Mucosa of descending colon (tissue), 3 donors: ENCODE measurements at places on chromosomes 5 and 9.

DNA sequence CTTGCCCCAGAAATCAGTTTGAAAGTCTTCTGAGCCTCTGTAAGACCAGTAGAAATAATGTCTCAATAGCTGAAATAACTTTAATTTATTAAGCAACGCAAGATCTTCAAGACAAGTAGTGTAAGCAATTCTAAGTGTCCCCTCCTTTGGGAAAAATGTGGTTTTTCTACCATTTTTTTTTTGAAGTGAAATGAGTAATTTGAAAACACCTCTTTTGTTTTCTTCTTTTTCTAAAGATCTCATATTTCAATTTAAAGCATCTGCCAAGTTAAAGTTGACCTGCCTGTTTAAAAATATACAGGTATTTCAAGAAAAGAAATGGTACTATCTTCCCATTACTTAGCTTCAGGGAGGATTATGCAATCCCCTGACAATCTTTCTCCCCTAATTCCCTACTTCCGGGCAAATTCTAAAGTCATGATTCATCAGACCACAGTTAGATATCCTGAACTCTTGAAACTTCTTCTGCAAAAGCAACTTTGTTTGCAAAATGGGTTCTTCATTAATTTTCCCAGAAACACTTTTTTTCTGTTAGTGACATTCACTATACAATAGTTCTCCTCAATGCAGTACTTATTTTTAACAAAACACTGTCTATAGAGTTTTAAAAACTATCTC is 7.8 kb upstream of the ANXA1 start:
- no peak for DNase-seq

GRCh38 chr5:34717426-34718327 is 61.5 kb downstream of the RAI14 start:
- DNase-seq = no peak

GRCh38 chr5:10525124-10525495 is 38.8 kb upstream of the ANKRD33B start:
- DNase-seq = no peak

DNA sequence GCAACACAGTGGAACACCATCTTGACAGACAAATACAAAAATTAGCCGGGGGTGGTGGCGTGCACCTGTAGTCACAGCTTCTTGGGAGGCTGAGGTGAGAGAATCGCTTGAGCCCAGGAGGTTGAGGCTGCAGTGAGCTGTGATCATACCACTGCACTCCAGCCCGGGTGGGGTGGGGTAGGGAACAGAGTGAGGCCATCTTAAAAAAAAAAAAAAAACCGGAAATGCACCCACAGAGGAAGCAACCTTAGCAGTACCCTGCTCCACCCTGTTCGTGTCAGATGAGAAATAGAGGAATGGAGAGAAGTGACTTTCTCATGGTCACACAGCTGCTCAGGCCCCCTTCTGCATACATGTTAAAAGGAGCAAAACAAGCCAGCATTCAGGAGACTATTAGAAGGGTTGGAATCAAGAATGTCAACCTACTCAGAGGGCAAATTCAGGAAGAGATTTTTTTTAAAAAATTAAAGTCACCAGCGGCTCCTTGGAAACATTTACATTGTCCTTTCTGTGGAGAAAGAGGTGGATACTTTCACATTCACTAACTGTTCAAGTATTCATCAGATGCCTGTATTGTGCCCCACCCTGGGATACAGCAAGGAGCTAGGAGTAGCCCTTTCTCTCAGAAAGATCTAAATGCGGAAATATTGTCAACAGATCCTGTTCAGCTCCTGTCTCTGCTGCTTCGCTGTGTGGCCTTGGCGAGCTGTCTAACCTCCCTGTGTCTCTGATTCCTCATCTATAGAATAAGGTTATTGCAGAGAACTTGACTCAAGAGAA is 41.0 kb downstream of the CYFIP2 start:
- DNase-seq = no peak

GRCh38 chr5:36934740-36935356 is 58.3 kb downstream of the NIPBL start:
- DNase-seq = no peak

GRCh38 chr9:68739621-68740174 is 34.7 kb downstream of the PIP5K1B start:
- DNase-seq = peak; percentile 48

- DNase-seq = no peak
These were observed 2.8 kb downstream of the CDH10 start for GRCh38 chr5:24642022-24642421.

- no peak for DNase-seq
These were observed 649 bp upstream of the GLE1 start for GRCh38 chr9:128503870-128504269.

GRCh38 chr9:91533382-91533781 is 109.8 kb upstream of the NFIL3 start:
- no peak for DNase-seq

GRCh38 chr9:18006591-18006990 is 427.7 kb downstream of the SH3GL2 start:
- no peak for DNase-seq

DNA sequence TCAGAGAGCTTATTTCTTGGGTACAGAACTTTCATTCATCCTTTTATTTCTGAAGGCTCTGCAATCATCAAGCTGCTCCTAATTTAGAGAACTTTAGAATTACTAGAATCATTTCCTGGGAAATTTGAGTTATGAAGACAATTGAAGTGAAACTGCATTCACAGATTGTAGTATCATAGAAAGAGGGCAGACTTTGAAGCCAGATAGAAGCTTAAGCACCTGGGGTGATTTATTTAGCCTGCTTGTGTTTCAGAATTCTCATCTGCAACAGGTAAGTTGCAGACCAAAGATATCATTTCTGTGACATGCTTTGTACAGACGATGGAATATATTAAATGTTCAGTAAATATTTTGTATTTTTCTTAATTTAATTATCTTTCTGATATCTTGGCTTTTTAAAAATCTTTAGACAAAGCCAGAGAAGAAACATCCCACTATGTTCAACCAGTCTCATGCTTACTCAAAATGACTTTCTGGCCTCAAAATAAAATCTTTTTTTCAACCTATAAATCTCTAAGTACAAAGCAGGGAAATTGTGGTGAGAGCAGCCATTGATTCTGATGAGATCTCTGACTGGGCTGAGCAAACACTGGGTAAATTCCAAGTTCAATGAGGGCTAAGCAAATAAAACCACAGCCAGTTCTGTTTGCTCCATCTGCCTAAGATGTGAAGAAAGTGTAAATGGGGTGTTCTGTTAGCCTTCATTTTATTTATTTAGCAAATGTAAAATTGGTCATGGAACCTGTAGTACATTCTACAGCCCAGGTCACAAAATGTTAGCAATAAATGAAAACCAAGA is 264.7 kb upstream of the CCNG1 start:
- DNase-seq = no peak

- DNase-seq = no peak
These were observed 17.7 kb upstream of the ANGPTL2 start for GRCh38 chr9:127140181-127140580.

DNA sequence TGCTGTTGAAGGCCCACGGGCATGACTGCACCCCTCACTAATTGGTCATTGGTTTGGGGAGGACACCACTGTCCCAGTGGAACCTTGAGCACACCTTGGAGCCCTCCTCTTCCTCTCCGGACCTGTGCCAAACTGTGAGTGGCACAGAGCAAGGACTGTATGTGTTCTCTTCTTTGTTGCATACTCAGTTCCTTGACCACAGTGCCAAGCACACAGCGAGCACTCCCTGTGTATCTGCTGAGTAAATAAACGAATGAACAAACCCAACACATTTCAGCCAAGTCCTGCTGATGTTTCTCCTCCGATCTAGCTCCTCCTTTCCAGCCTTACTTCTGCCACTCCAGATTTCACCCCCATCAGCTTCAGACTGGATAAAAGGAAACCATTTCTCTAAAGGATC is 2.7 kb upstream of the TRIM52 start:
- DNase-seq = no peak

DNA sequence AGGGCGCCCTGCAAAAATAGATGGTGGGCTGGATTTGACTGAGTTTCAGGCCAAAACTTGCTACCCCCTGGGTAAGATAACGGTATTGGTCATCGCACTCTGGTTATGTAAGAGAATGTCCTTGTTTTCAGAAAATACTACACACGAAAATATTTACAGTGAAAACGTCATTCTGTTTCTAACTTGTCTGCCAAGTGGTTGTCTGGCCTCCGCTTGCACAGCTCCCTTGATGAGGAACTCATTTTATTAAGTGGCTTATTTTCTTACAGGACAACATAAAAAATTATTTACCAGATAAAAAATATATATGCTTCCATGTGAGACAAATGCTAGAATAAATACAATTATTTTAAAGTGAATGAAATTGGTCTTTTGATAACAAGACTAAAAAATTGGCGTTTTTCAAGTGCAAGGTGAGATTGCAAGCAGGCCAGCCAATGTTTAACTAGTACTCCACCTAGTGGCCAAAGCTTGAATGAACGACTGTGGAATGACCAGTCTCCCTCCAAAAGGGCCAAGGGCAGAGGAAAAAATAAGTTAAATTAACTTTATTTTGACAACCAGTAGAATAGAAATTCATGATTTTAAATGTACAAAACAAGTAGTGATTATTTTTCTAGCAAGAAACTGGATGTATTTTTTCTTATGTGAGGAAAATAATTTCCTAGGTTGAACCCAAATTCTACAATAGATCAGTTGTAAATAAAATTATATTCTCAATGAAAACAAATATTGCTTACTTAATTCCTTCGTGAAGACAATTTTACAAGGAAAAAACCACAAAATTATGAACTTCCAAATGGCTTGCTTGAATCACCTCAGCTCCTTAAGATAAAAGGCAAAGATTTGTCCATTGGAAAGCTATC is 93.2 kb downstream of the ZFAND5 start:
- no peak for DNase-seq

DNA sequence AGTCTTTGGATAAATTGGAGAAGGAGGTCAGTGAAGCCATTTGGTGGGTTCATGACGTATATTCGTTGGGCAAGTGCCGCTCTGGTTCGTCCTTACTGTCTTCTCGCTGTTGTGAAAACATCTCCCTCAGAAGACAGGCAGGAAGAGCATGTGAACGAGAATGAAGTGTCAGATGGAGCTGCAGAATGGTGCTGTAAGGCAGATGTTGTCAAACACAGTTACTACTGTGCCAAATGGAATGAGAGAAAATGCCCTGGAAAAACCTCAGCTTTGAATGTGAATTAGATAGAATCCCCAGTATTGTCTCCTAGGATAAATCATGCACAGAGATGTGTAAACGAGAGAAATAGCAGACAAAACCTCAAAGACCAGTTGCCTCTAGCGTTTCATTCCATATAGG is 121.5 kb downstream of the CAMK4 start:
- no peak for DNase-seq

- no peak for DNase-seq
These were observed 58.6 kb downstream of the ADAMTS12 start for GRCh38 chr5:33833237-33833575.

DNA sequence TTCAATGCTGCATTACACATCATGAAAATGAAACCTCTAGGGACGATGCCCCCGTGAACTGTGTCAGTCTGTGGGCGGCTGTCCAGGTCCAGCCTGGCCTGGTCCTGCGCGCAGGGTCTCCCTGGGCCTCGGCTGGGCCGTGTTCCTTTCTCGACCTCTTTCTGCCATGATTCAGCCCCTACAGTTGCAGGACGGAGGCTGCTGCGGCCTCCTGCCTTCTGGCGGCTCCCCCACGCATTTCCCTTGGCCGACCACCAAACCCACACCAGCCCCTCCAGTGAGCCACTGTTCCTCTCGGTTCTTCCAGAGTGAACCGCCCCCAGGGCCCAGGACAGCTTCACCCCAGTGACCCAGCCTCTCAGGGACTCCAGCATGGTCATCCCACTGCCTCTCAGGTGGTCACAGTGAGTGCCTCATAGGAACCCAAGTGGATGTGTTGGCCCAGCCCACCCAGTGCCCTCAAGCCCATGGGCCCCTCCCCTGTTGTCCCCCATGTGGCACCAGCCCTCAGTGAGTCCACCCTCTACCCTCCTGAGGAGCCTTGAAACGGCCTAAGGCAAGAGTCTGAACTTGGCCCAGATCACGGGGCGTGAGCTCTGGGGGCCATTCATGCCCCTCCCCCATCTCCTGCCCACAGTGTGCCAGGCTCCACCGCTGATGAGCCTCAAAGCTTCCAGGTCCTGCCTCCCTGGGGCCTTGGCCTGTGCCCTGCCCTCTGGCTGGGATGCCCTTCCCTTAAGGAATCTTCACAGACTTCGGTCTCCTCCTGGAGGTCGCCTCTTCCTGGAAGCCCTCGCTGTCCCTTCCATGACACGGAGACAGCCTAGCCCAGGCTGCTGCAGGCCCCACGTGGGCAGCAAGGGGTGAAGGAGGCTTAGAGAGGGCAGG is 10.0 kb upstream of the CLIC3 start:
- no peak for DNase-seq

GRCh38 chr5:81718300-81718699 is 32.6 kb downstream of the SSBP2 start:
- no peak for DNase-seq

DNA sequence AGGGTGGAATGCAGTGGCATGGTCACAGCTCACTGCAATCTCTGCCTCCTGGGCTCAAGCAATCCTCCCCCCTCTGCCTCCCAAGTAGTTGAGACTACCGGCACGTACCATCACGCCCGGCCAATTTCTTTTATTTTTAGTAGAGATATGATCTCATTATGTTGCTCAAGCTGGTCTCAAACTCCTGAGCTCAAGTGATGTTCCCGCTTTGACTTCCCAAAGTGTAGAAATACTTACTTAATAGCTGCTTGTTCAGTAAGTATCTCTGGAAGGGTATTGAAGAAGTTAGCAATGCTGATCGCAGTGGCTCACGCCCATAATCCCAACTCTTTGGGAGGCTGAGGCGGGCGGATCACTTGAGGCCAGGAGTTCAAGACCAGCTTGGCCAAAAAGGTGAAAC is 35.7 kb upstream of the PLIN2 start:
- no peak for DNase-seq

GRCh38 chr5:52712354-52712753 is 75.4 kb upstream of the ITGA1 start:
- DNase-seq = no peak

DNA sequence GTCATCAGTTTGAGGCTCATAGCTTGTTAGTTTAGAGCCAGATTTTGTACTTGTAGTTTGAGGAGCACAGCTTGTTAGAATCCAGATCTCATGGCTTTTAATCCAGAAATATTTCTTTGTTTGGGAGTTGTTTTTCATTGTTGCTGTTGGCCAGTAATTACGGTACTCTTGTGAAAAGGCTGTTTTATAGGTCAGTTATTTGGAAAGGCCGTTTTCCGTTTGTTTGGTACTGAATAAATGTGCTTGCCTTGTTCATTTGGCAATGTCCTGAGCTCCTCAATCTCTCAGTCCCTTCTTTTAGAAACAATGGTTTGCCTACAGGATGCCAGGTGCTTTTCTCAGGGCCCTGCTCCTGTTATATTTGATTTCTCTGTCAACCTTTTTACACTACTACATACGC is 4.5 kb upstream of the MOB3B start:
- DNase-seq = no peak

GRCh38 chr9:738209-738915 is 103.1 kb upstream of the DMRT1 start:
- DNase-seq = no peak

GRCh38 chr5:43620944-43621505 is 18.0 kb downstream of the NNT start:
- no peak for DNase-seq
